Endodermal cell (in vitro differentiated cells): ENCODE measurements at places on chromosomes 12 and 14. TPM values are rescaled to one million over a fixed set of nuclear protein-coding genes. Genes with fewer than 3 reads are reported as not detected.

DNA sequence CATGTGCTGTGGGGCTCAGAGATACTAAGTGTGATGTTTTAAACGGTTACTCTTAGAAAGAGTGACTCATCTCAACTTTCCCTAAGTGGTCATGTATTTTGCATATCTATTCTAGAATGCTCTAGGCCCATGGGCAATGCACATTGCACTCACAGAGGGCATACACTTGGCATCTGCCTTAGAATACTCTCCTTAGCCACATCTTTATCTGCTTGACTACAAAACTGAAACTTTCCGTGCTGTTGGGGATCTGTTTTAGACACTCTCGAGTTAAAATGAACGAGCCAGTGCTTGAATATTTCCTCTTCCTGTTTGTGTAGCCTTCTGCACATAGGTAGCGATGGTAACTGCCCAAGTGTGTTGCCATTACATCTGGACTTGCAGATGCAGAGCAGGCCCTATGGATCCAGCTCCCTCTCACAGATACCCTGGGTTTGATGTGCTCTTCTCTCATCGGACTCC, 180.5 kb downstream of the CAND1 start:
- DNase-seq, result no peak

DNA sequence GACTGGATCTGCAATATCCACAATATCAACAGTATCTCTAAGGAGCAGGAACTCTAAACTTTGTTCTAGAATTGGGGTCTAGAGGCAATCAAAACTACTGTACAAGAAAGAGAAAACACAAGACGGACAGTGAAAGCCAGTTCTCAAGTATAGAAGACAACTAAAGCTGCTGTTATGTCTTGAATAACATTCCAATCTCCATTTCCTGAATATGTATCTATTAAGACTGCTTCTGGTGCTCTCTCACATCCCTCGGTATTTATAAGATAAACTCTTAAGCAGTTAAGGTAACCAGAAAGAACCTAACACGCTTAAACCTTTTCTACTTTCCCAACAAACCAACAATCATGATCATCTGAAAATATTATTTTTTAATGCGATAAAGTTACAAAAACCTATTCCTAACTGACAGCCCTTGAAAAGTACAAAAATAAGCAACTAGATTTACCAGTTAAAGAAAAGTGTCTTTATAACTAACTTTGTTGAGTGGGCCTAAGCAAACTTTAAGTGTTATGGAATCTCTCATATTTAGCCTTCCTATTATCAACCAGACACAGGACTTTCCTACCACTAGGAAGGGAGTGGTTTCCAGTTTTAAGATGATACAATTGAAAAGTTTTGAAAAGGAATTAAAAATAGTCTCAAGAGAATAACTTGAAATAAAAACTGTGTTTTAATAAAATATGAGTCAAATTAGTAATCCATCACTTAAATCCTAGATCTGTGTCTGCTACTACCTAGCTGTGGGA, 30.7 kb downstream of the NUMB start:
- no peak for DNase-seq

DNA sequence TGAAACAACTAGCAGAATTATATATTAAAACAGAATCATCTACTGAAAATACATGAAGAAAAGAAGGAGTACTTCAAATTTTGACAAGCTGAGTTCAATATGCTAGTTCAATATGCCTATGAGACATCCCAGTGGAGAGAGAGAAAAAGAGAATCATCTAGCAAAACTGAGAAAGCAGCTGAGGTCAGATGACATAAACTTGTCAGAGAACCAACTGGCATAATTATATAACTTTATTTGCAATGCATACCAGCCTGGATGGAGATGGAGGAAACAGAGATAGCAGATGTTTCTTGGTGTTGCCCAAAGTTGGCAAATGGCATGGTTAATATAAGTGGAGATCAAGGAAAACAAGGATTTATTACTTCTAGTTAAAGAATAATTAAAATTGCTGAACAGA, 148.7 kb upstream of the PDZRN4 start:
- DNase-seq, result no peak

GRCh38 chr14:39505812-39506211, 73.6 kb upstream of the FBXO33 start:
- DNase-seq, result no peak

- no peak for DNase-seq
These were observed 519.3 kb downstream of the NOVA1 start for GRCh38 chr14:26078561-26078960.

The HOXC4 gene
- total RNA-seq, result not detected in 2 replicates

DNA sequence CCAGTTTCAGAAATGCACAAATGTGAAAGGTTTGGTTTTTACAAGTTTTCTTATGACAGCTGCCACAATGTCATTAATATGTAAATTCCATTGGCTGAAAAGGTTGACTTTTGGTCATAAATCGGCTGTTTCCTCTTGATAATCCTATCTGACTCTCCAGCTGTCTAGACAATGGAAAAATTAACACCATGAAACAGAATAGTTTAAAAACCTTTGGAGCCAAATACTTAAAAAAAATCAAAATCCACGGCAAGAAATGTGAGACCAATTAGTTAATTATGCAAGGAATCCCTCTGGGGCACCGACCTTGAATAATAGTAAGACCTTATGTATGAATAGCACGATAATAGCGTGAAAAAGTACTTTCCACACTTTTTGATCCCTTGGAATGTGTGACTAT, 138.0 kb downstream of the ZNF664 start:
- no peak for DNase-seq

DNA sequence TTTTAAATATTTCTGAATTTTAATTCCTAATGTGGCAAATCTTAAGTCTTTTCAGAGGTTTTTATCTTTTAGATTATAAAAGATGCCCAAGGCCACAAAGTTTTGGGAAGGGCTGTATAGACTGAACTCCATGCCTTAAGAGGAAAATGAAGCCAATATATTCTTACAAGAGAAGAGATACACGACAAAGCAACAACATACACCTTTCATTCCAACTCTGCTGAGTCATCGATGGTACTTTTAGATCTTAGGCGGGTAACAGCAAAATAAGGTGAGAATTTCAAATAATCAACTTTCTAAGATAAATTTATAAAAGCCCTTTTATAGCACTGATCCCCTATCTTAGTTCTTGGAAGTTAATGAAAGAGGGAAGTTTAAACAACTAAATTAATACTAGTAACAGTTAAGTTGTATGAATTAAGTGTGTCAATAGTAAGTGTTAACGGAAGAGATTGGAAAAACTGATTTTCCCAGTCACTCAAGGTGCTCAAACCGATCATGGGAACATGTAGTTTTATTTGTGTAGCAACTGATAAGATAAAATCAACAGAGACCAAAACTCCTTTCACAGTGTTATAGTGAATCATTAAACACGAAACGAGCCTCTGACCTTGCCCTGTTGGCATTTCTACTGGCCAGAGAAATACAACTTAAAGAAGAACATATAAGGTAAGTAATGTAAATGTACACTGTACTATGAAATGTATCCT, 18.8 kb upstream of the PIK3C2G start:
- no peak for DNase-seq

DNA sequence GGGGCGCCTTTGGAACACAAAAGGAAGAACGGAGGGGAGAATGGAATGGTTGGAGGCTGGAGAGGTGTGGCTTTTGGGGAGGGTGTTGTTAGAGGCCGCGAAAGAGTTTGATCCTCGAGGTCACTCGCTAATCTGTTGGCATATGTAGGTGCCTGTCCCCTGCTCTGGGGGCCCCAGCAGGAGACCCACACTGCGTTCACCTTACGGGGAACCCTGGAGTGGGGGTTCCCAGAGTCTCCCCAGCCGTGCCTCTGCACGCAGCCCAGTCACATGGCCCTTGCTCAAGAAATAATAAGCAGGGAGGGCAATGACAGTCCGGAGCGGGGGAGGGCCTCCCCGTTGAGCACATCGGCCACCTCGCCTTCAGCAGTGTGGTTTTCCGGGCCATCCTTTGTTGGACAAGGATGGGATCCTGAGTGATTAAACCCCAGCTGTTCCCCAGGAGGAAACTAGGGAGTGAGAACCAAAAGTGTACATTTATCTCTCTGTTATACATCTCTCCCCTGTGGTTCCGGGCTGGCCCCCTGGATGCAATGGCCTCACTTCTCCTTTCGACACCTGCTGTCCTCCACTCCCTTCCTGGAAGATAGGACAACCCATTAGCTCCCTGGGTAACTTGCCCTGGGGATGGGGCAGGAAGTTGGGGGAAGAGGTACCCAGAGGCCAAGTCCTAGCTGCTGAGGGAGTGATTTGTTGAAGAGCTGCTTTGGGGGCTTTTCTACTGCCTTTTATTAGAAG, 1.3 kb downstream of the PLEKHG3 start:
- peak; percentile 61 for DNase-seq

DNA sequence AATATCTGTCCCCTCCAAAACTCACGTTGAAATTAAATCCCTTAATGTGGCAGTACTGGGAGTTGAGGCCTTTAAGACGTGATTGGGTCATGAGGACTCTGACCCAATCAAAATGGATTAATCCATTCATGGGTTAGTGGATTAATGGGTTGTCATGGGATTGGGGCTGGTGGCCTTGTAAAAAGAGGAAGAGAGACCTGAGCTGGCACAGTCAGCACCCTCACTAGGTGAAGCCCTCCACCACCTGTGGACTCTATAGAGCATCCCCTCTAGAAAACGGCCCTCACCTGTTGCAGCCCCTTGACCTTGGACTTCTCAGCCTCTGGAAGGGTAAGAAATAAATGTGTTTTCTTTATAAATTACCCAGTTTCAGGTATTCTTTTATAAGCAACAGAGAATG, 53.0 kb downstream of the SPRING1 start:
- DNase-seq, result no peak

GRCh38 chr12:57185403-57185802, 31.2 kb upstream of the NXPH4 start:
- no peak for DNase-seq

- no peak for DNase-seq
These were observed 122.2 kb downstream of the PDZRN4 start for GRCh38 chr12:41310367-41310766.

DNA sequence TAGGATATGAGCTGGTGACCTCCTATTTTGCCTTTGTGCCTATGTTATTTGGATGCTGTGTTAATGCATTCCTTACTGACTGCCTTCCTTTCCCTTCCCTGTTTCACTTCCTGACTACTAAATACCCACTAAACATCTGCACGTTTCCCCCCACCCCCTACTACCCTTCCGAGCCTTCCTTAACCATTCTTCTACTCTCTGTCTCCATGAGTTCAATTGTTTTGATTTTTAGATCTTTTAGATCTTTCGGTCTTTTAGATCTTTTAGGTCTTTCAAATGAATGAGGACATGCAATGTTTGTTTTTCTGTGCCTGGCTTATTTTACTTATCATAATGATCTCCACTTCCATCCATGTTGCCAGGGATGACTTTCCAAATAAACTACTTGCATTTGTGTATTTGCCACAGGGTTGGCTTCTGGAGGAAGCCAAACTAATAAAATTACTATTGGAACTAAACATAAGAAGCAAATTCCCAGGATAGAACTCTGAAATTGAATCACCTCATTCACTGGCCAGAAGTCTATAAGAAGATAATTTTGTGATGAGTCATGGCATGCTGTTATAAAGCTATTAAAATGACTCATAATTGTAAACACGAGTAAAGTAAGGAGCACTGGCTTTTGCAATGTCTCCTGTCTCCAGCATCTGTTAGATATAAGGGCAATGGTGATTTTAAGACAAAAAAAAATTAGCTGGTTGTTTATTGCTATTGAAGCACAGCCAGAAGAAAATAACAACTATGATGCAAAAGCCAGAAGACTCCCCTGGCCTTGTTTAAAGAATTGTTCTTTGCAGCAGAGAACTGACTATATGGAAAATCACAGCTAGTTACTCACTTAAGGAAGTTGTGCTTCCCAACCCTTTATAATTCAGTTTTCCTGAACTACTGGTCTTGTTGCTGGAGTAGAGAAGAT, 586.3 kb downstream of the LRFN5 start:
- no peak for DNase-seq

GRCh38 chr12:82015623-82016347, 256.6 kb upstream of the PPFIA2 start:
- DNase-seq, result no peak

- DNase-seq, result peak; percentile 90
These were observed 9.0 kb upstream of the HOXC6 start for GRCh38 chr12:54019091-54019811.

- DNase-seq, result no peak
These were observed 31.5 kb downstream of the CAMKK2 start for GRCh38 chr12:121264951-121265515.

The HOXC6 gene
- total RNA-seq, result not detected in 2 replicates

The TOX4 gene
- total RNA-seq, result 57.2 and 60.0 TPM in 2 replicates

DNA sequence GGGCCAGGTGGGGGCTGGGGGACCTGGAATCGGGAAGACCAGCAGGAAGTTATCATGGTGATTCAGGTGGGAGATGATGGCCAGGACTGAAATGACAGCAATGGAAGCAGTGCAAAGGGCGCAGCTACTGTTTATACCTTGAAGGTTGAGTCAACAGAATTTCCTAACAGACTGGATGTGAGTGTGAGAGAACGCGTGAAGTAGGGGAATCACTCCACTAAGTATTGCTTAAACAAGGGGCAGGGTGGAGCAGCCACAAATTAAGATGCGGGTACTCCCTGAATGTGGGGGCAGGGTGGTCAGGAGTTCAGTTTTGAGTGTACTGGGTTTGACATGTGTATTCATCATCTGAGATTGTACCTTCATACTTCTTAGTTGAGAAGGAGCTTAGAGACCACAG, 45.1 kb downstream of the MYF5 start:
- no peak for DNase-seq

DNA sequence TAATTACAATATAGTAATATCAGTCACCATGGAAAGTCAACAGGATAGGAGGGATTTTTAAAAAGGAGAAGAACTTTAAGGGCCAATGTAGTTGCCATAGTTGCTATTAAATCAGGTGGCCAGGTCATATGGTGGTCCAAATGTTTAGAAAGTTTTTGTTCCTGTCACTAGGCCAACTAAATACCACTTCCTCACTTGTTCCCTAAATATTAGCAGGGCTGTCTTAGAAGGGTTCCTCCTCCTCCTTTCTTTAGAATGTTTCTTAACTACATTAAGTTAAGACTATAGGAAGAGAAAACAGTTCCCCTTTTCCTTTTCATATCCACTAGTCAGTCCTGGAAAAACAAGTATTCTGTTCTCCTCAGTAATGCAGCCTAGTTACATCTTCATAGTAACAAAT, 50.3 kb downstream of the MON2 start:
- no peak for DNase-seq

The NANOG gene
- 79.5 and 129 TPM in 2 replicates for total RNA-seq
